ENCODE measurements at places on chromosomes 7 and 10. TPM values are rescaled to one million over a fixed set of nuclear protein-coding genes. Genes with fewer than 3 reads are reported as not detected.
A peak's percentile ranks its signal among the peaks of the same experiment; 100 is the strongest.

Gene OR2A1
- polyA plus RNA-seq: not detected

GRCh38 chr10:10642751-10643150, 374.9 kb upstream of the CELF2 start:
- no peak overlapping the region for H3K4me3 ChIP-seq
- H3K36me3 ChIP-seq: no peaks in the 10 kb centered on the region
- peaks cover 18% of the 10 kb centered on the region for H3K4me1 ChIP-seq
- H3K27me3 ChIP-seq: no peaks in the 10 kb centered on the region

DNA sequence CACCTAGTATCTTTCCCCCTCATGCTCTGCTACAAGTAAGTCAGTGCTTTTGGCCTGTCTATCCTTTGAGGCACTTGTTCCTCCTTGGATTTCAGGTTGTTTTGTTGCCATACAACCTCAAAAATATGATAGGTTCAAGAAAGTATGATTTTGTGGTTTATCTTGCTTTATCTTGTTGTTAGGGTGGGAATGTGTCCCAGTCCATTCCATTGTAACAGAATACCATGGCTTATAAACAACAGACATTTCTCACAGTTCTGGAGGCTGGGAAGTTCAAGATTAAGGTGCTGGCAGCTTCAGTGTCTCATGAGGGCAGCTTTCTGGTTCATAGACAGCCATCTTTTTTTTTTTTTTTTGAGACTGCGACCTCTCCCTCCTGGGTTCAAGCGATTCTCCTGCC, 72.1 kb downstream of the TMEM270 start:
- H3K4me1 ChIP-seq: no peaks in the 10 kb centered on the region
- H3K27ac ChIP-seq: no peak overlapping the region
- no peaks in the 10 kb centered on the region for H3K27me3 ChIP-seq
- H3K4me3 ChIP-seq: no peak overlapping the region
- DNase-seq: no peak

Gene ACBD7
- 1.2 TPM for polyA plus RNA-seq

DNA sequence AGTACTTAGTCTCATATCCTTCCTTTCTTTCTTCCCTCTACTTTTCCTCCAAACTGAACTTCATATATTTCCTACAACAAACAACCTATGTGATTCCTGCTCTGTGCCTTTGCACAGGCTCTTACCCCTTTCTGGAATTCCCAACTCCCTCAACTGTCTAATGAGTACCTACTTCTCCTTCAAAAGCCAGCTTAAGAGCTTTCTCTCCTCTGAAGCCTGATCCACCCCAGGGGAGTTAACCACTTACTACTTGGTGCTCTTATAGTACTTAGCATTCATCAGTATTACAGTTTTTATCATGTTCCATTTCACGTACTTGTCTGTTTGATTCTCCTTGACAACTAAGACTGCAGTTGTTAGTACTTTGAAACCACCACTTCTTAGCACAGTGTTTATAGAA, 246.1 kb downstream of the LRRTM3 start:
- DNase-seq: peak; percentile 2
- H3K4me1 ChIP-seq: no peaks in the 10 kb centered on the region
- no peaks in the 10 kb centered on the region for H3K27me3 ChIP-seq
- H3K36me3 ChIP-seq: no peaks in the 10 kb centered on the region
- H3K4me3 ChIP-seq: no peak overlapping the region
- no peak overlapping the region for H3K27ac ChIP-seq

- H3K36me3 ChIP-seq: no peaks in the 10 kb centered on the region
- no peaks in the 10 kb centered on the region for H3K4me1 ChIP-seq
- no peaks in the 10 kb centered on the region for H3K27me3 ChIP-seq
- H3K4me3 ChIP-seq: no peak overlapping the region
- no peak for DNase-seq
Measured at GRCh38 chr7:142784716-142785115, 13.9 kb downstream of the PRSS2 start.

Gene DRGX
- polyA plus RNA-seq: not detected

Gene GHRHR
- polyA plus RNA-seq: not detected

DNA sequence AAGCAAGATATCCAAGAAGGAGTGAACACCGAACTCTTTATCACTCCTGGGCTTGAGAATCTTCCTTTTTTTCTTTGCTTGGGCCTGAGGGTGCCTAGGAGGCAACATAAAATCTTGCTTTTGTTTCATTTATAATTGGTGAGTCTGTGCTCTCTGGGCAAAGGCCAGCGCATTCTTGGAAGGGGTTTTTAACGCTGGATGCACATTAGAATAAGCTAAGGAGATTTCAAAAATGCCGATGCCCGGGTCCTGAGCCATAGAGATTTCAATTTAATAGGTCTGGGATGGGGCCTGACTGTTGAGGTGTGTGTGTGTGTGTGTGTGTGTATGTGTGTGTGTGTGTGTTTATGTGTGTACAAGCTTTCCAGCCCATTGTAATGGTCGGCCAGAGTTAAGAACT, 62.0 kb upstream of the SORCS3 start:
- no peak overlapping the region for H3K27ac ChIP-seq
- no peak overlapping the region for H3K4me3 ChIP-seq
- DNase-seq: no peak
- H3K4me1 ChIP-seq: no peaks in the 10 kb centered on the region

Gene CUL1
- 97.0 TPM for polyA plus RNA-seq

GRCh38 chr7:111678281-111678680, 116.0 kb upstream of the IMMP2L start:
- peaks cover 42% of the 10 kb centered on the region for H3K27me3 ChIP-seq
- H3K4me1 ChIP-seq: no peaks in the 10 kb centered on the region
- H3K36me3 ChIP-seq: no peaks in the 10 kb centered on the region
- DNase-seq: no peak
- H3K4me3 ChIP-seq: no peak overlapping the region

DNA sequence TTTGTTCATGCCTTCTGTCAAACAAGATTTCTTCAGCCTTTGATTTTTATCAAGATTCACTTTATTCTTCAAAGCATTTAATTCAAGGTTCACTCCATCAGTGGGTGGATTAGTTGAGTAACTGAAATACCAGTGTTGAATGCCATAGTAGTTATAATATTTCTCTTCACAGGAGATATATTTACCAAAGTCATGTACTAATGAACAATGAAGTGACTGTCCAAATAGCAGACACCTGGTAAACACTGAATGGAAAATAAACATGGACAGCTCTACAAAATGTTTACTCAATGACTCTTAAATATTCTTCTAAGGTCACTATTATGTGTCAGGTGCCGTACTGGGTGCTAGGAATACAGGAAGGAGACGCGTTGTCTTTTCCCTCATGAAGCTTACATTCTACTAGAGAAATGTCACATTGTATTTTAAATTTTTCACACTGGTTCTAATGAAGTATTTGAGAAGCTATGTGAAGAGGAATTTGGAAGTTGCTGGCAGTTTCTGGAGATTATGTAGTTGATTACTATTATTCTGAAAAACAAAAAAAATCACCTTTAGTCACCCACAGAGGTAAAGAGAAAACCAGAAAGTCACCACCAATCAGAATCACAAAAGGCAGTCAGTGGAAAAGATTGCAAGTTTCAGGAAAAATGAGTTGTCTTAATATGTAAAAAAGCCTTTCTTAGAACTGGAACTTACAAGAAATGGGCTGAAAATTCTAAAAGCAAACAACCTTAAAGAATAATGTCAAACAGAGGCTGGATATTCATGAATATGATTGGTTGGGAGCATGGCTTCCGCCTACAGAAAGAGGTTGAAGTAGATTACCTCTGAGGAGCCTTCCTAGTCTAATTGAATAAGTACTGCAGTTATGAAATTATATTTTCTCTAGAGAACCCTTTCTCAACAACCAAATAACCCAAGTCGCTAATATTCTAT, 84.5 kb downstream of the RTKN2 start:
- no peak overlapping the region for H3K4me3 ChIP-seq
- H3K27ac ChIP-seq: no peak overlapping the region
- peaks cover 17% of the 10 kb centered on the region for H3K4me1 ChIP-seq
- H3K36me3 ChIP-seq: no peaks in the 10 kb centered on the region
- H3K27me3 ChIP-seq: no peaks in the 10 kb centered on the region
- DNase-seq: no peak

Gene CNNM1
- polyA plus RNA-seq: 2.3 TPM

Gene FGFBP3
- 26.4 TPM for polyA plus RNA-seq

DNA sequence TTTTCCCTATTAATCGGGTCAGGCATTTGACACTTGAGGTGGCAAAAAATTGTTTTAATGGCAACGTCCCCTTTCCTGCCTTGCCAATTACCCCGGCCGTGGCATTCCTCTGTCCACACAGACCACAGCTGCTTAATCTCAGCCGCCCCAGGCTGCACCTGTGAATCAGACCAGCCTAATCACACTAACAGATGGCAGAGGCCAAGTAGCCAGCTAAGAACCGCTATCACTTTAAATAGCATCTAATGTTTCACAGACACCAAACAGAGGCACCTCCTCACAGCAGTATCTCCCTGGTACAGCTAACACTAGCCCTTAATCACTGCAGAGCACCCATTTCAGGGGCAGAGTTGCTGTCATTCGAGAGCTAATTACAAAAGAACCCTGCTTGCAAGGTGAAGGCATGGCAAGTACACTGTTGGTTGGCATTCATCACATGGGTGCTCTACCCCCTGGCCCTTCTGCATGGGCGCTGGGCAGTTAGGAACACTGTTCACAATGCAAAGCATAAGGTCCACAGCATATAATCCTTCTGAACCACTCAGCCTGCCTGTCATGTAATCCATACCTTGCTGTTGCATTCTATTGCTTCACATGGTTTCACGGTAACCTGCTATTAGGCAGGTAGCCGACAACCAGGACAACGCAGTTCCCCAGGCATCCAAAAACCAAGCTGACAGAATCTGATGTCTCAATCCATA, 38.8 kb downstream of the FGFR2 start:
- no peak for DNase-seq
- no peak overlapping the region for H3K4me3 ChIP-seq
- peak overlapping the region; percentile 41 for H3K27ac ChIP-seq
- no peaks in the 10 kb centered on the region for H3K36me3 ChIP-seq
- peaks cover 29% of the 10 kb centered on the region for H3K4me1 ChIP-seq

DNA sequence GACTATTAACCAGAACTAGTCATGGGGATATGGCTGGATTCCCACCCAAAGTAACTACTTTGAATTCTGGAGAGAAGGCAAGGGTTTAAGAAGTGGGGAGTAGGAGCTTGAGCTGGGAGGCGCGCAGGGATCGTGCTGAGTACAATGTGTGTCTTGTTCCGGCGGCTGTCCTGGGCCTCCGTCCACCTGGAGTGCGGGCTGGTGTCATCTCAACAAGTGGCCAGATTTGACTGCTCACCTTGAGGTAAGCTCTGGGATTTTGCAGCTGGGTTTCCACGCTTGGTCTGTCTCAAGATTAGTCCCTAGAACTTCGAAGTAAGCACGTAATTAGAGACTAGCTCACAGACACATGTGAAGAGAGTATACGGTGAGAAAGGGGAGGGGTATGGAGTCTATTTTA, 49.4 kb downstream of the GLRX3 start:
- H3K27me3 ChIP-seq: no peaks in the 10 kb centered on the region
- no peak overlapping the region for H3K4me3 ChIP-seq
- peaks cover 30% of the 10 kb centered on the region for H3K36me3 ChIP-seq
- H3K4me1 ChIP-seq: no peaks in the 10 kb centered on the region

- DNase-seq: peak; percentile 98
- H3K36me3 ChIP-seq: peaks cover 10% of the 10 kb centered on the region
- H3K4me1 ChIP-seq: peaks cover 10% of the 10 kb centered on the region
- H3K27me3 ChIP-seq: no peaks in the 10 kb centered on the region
- peak within 1 kb of the TSS; percentile 87 for H3K27ac ChIP-seq
- H3K4me3 ChIP-seq: peak within 1 kb of the TSS; percentile 53
Measured at GRCh38 chr7:44123190-44124003, at the start of gene POLD2. Gene POLD2, minus strand, starts transcription at chr7:44123548. Its CDS starts 1,495 bp downstream, at chr7:44122053.

DNA sequence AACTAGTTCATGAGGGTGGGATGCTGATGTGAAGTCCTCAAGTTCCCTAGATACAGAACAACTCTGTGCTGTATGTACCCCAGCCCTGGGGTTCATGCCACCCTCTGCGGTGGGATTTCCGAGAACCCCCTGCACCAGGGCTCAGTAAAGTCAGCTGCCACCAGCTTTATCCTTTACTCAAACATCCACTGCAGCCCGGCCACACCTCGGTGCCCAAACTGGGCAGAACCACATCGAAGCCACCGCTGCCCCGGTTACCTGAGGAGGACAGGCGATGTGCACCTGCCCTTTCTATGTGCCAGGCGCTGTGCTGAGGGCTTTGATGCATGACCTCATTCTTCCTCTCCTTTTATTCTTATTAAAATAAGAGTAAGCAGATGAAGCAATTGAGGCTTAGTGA, 9.9 kb upstream of the CALML5 start:
- no peaks in the 10 kb centered on the region for H3K36me3 ChIP-seq
- no peak for DNase-seq
- H3K4me3 ChIP-seq: no peak overlapping the region
- H3K4me1 ChIP-seq: no peaks in the 10 kb centered on the region
- no peaks in the 10 kb centered on the region for H3K27me3 ChIP-seq
- no peak overlapping the region for H3K27ac ChIP-seq

Gene TTYH3
- polyA plus RNA-seq: 86.6 TPM

- H3K27ac ChIP-seq: peak overlapping the region; percentile 95
- H3K4me3 ChIP-seq: peak overlapping the region; percentile 86
- peaks cover 2% of the 10 kb centered on the region for H3K36me3 ChIP-seq
Measured at GRCh38 chr7:35253460-35253709, 515 bp downstream of the TBX20 start.

DNA sequence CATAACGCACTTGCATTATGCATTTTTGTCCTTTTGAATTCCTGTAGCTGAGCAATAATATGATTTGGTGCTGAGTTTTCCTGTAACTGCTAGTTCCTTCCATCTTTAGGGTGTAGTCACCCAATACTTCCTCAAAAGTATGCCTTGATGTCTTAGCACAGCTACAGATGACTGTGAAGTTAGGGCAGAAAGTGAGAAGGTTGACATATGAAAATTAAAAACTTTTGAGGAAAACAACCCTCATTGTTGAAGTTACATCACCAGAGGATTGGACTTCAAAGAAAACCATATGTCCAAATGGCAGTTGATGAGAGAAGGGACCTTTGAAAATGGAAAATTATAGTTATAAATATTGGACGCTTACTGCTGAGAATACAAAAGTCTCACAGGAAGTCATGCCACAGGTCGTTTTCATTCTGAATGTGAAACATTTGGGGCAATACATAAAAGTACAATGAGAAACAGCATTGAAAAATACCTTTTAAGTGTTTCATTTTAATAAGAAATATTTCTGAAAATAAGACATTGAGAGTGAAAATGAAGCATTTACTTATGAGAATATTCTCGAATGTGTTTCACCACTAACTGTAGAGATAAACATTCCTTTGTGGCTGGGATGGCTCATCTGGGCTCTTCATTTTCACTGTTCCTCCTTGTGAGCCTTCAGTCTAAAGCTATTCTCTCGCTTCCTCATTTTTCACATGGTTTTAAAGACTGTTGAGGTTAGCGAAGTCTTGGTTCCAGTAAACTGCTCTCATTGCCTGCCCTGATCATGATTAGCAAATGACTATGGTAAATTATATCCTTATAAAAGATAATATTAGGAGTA, 61.4 kb upstream of the NME8 start:
- H3K36me3 ChIP-seq: no peaks in the 10 kb centered on the region
- no peaks in the 10 kb centered on the region for H3K27me3 ChIP-seq
- peaks cover 10% of the 10 kb centered on the region for H3K4me1 ChIP-seq
- H3K4me3 ChIP-seq: no peak overlapping the region
- DNase-seq: no peak
- H3K27ac ChIP-seq: no peak overlapping the region

DNA sequence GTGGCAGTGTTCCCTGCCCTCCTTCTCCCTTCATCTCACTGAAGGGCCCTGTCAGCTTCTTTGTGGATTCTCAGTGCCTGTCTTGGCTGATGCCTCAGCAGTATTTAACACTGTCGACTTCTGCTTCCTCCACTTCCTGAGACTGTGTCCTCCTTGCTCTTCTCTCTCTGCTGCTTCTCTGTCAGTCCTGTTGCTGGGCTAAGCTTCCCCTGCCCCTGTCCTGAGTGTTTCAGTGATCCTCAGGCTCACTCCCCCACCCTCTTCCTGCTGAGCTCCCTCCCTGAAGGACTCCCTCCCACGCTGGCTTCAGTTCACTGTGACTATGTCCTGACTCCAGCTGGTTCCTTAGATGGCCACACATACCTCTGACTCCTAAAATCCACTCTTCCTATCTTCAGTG, 64.9 kb downstream of the CREM start:
- H3K27ac ChIP-seq: peak overlapping the region; percentile 78
- H3K4me1 ChIP-seq: peaks cover 26% of the 10 kb centered on the region
- H3K27me3 ChIP-seq: no peaks in the 10 kb centered on the region
- H3K4me3 ChIP-seq: no peak overlapping the region
